Stimulated activated CD8-positive, alpha-beta memory T cell treated with anti-CD3 and anti-CD28 coated beads, Interleukin-12 subunit alpha, Interleukin-12 subunit beta, amount 100 ng/mL, for 4 hours (primary cell): ENCODE measurements at places on chromosomes 16 and 17.

GRCh38 chr17:65514082-65514481 lies 47.4 kb downstream of the AXIN2 start:
- no peak for DNase-seq

DNA sequence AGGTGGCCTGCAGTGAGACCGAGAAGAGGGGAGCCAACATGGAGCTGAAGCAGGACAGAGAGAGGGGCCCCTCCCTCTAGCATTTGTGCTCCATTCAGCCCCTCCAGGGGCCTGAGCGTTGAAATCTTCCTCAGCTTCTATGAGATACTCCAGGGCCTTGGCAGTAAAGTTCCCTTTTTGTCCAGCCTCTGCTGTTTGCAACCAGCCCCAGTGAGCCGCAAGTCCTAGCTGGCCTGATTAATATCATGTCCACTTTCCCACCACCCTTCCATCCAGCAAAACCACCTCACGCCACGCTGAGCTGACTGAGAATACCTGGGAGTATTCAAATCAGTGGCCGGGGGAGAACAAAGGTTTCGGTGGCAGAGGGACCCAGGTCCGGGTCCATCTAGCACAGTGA lies 11.7 kb upstream of the RPH3AL start:
- no peak for DNase-seq

DNA sequence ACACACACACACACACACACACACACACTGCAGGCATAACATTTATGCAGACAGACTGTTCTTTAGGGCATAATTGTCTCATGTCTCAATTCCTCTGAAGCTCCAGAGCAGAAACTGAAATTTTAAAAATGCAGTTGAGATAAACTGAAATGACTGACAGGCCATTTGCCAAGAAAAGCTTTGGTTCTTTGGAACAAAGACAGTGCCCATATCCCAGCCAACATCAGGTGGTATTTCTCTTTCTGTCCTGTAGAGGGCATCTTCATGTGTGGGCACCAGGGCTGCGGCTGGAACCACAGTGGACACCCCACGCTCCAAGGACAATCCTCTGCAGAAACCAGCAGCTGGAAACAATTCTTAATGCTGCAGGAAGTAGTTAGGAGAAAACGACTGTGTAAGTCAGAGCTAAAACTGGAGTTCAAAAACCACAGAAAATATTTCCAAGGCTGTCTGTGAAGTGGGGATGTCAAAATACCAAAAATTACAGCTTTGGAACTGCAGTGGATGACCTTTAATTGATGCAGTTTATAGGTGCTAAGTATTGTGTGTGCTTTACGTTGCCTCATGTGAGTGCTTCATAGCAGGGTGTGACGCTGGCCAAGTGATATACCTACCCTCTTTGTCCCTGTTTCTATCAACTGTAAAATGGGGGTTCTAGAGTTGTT lies 10.6 kb upstream of the MEFV start:
- DNase-seq, result no peak

GRCh38 chr17:61410141-61411010 lies 10.7 kb downstream of the TBX2 start:
- peak; percentile 53 for DNase-seq

DNA sequence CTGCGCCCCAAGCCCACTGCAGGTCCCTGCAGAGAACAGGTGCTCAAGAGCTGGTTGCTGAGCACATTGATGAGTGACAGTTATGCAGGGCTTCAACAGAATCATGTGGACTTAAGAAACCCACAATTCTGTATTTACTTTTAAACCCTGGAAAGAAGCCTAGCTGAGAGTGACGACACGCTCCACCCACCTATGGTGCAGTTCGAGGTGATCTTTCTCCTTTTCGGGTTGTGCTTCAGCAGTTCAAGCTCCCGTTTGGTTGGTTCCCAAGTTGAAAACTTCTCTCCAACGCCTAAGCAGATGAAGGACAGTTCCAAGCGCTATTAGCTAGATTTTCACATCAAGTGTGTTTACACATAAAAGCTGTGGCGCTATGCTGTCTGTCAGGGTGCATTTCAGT lies 23.9 kb downstream of the USP22 start:
- DNase-seq, result no peak

DNA sequence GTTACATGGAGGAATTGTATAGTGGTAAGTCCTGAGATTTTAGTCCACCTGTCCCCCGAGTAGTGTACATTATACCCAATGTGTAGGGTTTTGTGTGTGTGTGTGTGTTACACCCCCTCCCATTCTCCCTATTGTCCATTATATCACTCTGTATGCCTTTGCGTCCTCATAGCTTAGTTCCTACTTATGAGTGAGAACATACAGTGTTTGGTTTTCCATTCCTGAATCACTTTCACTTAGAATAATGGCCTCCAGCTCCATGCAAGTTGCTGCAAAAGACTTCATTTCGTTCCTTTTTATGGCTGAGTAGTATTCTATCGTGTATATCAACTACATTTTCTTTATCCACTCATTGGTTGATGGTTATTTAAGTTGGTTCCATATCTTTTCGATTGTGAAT lies 635 bp upstream of the FA2H start:
- DNase-seq, result no peak

DNA sequence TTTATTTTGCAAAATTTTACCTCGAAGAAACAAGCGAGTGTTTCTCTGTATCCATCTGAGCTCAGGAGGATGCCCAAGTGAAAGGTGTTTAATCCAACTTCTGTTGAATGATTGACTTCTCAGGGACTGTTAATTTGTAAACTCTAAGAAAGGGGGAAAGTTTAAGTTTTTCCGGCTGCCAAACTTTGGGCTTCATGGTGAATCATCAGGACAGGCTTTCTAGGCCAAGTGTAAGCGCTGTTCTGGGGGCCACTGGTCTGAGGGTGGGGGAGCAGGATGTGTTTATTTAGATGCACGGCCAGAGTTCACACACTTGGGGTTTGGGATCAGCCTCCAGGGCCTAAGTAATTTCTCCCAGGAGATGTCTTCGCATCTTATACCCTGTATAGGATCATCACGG lies 110.4 kb downstream of the PITPNC1 start:
- DNase-seq, result no peak

DNA sequence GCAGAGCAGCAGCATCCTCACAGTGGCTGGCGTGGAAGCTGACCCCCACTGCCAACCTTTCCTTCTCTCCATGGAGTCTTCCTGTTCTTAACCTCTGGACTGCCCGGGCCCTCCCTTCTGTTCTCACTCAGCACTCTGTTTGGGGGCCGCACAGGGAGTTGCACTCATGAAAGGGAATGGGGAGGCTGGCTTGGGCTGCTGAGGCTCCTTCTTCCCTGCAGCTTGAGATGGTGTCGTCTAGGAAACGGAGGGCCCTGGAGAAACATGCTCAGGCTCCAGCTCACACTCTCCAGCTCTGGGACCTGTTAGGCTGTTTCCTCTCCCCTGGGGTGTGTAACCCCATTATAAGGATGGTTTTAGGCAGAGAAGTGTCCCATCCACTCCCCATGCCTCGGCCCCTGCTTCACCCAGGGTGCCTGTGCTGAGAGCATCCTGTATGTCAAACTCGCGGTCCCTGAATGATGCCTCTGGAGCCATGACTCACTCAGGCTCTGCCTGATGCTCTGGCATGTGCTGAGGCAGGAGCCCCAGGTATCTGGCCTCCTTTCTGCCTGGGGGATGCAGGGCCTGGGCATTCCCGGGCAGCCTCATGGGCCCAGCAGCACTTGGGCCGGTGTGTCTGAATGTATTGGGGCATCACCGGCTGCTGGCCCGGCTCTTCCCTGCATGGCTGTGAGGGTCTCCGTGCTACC lies 18.9 kb downstream of the TMEM94 start:
- DNase-seq, result no peak

- no peak for DNase-seq
These were observed 14.5 kb downstream of the ZFPM1 start for GRCh38 chr16:88467541-88467944.

GRCh38 chr16:84367750-84368307 lies 509 bp upstream of the ATP2C2 start:
- DNase-seq, result no peak

DNA sequence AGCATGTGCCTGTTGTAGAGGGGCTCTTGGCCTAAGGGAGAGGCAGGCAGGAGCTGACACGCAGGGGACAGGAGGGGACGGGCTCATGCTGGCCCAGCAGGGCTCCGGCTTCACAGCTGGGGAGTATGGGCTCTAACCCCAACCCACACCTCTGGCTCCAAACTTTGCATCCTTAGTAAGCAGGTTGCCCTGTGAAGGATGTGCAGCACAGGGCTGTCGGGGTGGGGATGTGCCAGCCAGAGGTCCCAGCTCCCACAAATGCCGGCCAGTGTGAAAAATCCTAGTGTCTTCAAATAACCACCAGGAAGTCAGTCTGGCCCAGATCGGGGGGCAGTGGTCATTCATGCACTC lies 14.0 kb upstream of the FAM83G start:
- no peak for DNase-seq

GRCh38 chr16:67040906-67041305 lies 12.0 kb downstream of the CBFB start:
- no peak for DNase-seq

DNA sequence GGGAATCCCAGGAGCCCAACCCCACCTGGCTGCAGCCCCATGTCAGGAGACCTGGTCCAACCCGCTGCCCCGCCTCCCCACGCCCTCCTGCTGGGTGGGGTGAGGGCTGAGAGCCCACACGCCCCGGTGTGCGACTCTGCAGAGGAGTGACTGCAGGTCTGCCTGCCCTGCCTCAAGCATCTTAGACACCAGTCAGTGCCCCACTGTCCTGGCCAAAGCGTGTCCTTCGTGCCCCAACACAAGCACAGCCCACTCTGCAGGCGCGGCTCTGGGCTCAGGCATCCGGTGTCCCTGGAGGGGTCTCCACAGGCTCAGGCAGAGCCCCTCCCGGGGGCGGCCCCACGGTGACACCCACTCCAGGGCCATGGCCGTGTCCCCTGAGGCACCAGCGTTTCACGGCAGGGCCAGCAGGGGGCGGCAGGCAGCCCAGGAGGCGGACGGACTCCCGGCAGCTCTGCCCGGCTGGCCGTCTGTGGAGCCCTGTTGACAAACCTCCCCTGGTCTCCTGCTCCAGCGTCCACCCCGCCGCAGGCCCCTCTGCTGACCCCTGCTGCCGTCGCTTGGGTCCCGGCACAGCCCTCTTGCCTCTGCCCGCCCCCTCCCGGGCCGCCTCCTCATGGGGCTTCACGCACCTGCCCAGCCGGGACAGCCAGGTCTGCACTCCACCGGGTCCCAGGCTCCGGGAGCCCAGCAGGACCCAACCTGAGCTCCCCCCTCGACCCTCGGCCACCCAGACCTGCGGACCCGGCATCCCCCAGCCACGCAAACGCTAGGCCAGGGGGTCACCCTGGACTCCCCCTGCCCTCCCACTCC lies 8.6 kb upstream of the UBE2I start:
- peak; percentile 55 for DNase-seq

DNA sequence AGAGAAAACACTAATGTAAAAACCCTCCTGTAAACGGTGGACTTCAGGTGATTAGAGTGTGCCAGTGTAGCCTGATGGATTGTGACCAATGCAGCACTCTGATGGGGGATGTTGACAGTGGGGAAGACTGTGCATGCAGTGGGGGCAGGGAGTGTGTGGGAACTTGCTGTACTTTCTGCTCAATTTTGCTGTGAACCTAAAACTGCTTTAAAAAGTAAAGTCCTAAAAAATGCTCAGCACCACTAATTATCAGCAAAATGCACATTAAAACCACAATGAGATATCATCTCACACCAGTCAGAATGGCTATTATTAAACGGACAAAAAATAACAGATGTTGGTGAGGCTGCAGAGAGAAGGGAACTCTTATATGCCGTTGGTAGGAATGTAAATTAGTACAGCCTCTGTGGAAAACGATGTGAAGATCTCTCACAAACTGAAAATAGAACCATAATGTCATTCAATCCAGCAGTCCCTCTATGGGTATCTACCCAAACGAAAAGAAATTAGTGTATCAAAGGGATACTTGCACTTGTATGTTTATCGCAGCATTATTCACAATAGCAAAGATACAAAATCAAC lies 9.7 kb upstream of the ULK2 start:
- DNase-seq, result no peak

GRCh38 chr16:25073854-25074253 lies 37.7 kb upstream of the LCMT1 start:
- no peak for DNase-seq

GRCh38 chr16:83231729-83232128 lies 576.0 kb upstream of the HSBP1 start:
- no peak for DNase-seq

- DNase-seq, result no peak
These were observed 41.3 kb downstream of the TMEM100 start for GRCh38 chr17:55681342-55681700.

GRCh38 chr16:5581908-5582307 lies 484.3 kb upstream of the EEF2KMT start:
- DNase-seq, result no peak

DNA sequence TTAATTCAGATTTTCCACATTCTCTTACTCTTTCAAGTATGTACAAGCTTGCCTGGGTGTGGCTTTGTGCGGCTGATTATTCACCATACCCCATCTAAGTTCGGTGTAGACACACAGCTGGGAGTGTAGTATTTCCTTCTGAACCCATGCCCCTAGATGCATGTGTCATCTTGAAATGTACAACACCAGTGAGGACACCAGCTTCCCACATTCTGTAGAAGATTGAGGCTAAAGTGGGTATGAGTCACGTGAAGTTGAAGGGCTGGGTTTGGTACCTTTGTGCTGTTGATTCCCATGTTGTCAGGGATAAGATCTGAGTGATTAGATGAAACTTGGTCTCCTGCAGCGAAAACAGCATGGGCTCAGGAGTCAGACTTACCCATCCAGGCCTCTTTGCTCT lies 14.6 kb upstream of the DHX8 start:
- no peak for DNase-seq

- no peak for DNase-seq
These were observed 116.6 kb downstream of the XYLT1 start for GRCh38 chr16:17354141-17354601.

- no peak for DNase-seq
These were observed 14.5 kb upstream of the RASD1 start for GRCh38 chr17:17510456-17511292.

- DNase-seq, result no peak
These were observed 3.3 kb upstream of the COG1 start for GRCh38 chr17:73189417-73190099.

DNA sequence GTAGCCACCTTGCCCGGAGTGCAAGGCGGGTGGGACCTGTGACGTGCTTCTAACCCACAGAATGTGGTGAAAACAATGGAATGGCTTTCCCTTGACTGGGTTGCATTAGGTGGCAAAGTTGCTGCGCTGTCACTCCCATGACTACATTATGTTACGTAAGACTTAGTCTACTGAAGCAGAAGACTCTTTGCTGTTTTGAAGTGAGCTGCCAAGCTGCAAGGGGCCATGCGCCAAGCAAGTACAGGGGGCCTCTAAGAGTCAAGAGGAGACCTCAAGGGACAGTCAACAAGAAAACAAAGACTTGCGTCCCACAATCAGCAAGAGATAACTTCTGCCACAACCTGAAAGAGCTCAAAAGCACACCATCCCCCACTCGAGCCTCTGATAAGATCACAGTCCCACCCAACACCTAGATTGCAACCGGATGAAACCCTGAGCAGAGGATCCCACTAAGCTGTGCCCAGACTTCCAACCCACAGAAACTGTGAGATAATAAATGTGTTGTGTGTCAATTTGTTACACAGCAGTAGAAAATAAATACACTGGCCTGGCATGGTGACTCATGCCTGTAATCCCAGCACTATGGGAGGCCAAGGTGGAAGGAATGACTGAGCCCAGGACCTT lies 16.5 kb downstream of the ANKRD11 start:
- DNase-seq, result no peak

- DNase-seq, result no peak
These were observed 53.8 kb upstream of the ARL6IP1 start for GRCh38 chr16:18855196-18855595.

GRCh38 chr16:3175157-3176093 lies 12.6 kb upstream of the OR1F1 start:
- DNase-seq, result no peak
